ENCODE measurements at places on chromosomes 12 and 14.
A peak's percentile ranks its signal among the peaks of the same experiment; 100 is the strongest.

- no peak for DNase-seq
Measured at GRCh38 chr14:60915781-60916180, 65.1 kb downstream of the TRMT5 start.

GRCh38 chr14:68806526-68807147 is 13.8 kb upstream of the ZFP36L1 start:
- no peak for DNase-seq

DNA sequence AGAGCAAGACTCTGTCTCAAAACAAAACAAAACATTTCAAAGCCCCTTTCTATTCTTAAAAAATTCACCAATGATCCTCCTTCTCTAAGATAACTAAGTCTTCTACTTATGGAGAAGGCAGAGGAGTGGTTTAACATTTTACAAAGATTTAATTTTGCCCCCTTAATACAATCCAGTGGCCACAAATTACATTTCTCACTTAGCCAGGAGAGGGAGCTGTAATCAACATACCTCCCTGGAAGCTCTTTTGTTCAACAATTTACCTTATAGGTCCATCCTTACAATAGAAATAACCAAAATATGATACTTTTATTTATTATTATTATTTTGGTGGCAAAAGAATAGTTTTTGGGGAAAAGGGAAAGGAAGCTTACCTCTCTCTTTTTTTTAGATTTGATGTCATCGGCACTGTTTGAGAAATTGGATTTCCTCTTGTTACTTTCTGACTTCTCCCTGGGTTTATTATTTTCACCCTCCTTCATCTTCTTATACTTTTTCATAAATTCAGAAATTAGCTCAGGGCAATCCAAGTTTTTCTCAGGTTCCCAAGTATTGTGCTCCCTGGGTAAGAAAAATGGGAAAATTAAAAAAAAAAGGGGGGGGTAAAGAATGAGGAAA is 28.1 kb downstream of the CBX5 start:
- no peak for DNase-seq

DNA sequence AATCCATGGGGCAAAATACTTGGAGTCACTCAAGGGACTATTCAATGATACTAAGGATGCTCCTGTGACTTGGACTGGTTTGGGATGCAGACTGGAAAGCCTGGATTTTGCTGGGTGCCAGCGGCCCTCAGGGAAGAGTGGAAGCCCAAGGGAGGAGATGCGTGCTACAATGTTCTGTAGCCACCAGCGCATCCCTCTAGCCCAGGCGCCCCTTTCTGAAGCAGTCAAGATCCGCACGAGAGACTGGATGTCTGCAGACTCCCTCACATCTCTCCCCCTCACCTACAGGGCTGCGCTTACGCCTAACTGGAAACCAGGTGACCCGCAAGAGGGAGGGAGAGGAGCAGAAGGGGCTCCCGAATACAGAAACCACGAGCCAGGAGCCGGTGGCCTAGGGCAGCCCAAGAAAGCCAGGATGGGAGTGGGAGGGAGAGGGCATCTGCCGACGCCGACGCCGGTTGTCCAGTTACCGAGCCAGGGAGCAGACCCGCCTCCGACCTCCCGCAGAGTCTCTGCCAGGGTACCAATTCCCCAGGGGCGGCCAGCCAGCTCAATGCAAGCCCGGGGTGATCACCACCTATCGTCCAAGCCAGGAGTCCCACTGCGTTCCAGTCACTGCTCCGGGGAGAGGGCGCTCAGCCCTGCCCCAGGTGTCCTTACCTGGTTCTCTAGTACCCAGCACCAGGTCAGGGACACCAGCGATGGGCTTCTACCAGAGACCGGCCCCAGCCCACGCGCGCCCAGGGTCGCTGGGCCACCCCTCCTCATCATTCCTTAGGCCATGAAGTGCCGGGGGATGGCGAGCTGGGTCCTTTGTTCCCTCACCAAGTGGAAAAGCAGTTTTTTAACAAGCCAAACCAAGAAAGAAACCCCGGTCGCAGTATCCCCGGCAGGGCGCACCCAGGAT is 1.2 kb downstream of the NTN4 start:
- DNase-seq = no peak

DNA sequence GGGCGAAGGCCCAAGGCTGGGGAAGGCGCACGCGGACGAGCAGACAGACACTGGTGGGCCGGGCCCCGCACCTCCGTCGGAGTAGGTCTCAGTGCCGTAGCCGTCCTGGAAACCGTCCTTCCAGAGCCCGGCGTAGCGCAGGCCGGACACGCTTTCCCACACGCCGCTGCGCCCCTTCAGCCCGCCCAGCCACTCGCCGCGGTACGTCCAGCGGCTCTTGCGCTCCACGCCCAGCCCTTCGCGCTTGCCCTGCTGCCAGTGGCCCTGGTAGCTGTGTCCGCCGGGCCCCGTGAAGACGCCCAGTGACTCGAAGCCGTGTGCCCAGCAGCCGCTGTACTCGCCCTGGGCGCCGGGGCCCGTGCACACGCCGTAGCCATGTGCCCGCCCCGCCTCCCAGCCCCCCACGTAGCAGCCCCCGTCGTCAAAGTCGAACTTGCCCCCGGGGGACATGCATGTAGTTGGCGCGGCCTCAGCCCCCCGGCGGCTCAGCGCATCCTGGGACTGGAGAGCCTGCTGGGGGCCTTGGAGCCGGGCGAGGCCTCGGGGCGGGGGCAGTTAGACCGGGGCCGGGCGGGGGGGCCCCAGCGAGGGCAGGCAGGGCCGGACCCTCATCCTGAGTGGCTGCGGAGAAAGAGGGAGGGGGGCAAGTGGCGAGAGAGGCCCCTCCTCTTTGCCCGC is 1.4 kb downstream of the JPH4 start:
- no peak for DNase-seq

GRCh38 chr12:122064780-122065588 is 13.6 kb upstream of the MLXIP start:
- DNase-seq = no peak

- DNase-seq = no peak
Measured at GRCh38 chr12:105912882-105913678, 225.7 kb downstream of the NUAK1 start.

DNA sequence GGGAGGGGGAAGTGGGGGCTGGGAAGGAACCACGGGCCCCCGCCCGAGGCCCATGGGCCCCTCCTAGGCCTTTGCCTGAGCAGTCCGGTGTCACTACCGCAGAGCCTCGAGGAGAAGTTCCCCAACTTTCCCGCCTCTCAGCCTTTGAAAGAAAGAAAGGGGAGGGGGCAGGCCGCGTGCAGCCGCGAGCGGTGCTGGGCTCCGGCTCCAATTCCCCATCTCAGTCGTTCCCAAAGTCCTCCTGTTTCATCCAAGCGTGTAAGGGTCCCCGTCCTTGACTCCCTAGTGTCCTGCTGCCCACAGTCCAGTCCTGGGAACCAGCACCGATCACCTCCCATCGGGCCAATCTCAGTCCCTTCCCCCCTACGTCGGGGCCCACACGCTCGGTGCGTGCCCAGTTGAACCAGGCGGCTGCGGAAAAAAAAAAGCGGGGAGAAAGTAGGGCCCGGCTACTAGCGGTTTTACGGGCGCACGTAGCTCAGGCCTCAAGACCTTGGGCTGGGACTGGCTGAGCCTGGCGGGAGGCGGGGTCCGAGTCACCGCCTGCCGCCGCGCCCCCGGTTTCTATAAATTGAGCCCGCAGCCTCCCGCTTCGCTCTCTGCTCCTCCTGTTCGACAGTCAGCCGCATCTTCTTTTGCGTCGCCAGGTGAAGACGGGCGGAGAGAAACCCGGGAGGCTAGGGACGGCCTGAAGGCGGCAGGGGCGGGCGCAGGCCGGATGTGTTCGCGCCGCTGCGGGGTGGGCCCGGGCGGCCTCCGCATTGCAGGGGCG is at the start of gene GAPDH:
GAPDH (plus strand) TSS at position 595 of the 772 bp plus-strand sequence. CDS start 316 bp downstream, outside the sequence.
- peak; percentile 81 for DNase-seq

GRCh38 chr14:46368275-46368674 is 283.3 kb downstream of the RPL10L start:
- DNase-seq = no peak

DNA sequence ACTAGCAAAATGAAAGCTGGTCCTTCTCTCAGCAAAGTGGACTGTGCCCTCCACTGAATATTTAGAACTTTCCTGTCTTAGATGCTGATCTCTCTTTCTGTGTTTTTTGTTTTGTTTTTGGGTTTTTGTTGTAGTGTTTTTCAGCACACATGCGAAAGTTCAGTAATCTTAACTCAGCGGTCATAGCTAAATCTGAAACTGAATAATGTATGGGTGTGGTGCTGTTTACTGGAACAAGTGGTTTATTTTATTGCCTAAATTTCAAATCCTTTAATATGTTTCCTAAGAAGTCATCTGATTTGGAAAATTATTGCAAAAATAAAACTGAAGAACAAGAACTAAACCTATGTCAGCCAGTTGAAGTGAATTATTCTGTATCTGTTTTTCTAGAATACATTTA is 116.0 kb upstream of the LRIG3 start:
- DNase-seq = no peak

DNA sequence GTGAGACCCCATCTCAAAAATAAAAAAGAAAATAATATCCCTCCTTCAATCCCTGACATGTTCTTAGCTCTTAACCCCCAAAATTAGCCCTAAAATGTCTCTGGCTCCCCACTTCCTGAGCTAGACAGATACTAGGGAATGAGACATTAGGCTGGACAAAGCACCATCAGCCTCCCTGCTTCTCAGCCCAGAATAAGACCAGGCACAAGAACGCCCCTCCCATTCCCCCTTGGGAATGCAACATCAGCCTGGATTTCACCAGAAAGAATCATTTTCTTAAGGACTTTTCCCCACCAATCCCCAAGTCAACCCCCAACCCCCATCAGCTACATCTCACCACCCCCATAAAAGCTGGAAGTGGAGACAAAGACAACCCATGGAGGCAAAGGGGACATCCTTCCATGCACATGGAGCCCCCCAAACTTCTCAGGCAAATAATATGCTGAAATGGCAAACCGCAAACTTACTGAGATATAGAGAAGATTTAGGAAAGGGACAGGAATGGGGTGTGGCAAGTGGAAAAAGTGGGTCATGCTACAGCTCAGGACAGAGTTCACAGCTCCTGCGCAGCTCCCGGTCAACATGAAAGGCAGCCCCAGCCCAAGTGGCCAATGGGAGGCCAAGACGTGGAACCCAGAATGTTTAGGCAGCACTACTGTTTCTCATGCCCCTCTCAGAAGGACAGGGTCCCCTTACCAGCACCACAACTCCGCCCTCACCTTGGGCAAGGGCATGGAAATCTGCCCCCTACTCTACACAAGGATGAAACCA is 2.7 kb downstream of the CHD4 start:
- no peak for DNase-seq

DNA sequence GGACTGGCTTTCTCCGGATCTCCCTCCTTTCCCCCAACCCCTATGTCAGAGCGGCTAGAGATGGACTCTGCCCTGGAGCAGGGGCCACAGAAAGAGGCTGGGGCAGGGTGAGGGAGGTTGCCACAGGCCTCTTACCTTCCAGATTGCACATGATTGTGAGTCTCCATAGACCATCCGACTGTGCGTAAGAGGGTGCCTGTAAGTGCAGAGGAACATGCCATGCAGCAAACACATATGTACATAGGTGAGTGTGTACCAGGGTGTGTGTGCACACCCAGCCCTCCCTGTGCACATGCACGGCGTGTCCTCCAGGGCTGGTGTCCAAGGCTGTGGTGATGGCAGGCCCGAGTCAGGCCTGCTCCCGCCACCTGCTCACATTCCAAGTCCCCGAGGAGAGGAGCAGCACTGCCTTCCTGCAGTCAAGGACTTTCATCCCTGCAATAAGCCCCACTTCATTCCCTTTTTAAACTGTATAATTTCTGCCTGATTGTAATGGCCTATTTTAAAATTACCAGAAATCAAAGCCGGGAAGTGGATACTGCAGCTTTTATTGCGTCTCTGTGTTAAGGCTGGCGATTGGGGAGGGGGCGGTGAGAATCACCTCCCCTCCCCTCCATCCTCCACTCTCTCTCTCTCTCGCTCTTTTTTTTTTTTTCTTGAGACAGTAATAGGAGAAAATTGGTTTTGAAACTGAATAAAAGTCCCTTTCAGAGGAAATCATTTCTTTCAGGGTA is 28.5 kb downstream of the FAM222A start:
- no peak for DNase-seq

- no peak for DNase-seq
Measured at GRCh38 chr14:105118646-105119407, 49.7 kb downstream of the JAG2 start.

All from activated CD4-positive, alpha-beta T cell treated with anti-CD3 and anti-CD28 coated beads, Interleukin-2, amount 50 U/mL, for 1 hour (primary cell).